ENCODE measurements at places on chromosomes 7 and 10.

DNA sequence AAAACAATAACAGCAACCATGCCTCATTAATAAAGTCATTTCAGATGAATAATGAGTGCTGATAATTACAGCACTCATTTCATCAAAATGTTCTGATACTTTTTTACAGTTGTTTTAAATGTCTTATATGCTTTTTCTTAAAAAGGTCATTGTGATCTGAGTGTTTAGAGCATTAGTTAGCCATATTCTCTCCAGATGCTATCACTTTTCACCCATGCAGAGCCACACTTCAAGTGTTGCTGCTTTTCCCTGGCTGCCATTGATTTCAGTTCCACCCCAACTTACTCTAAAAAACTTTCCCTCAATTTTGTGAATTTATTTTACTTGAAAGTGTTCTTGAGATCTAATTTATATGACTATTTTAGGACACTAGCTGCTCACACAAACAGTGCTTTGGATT lies 41.8 kb downstream of the NUP205 start:
- no peaks in the 10 kb centered on the region for H3K4me1 ChIP-seq
- peaks cover 5% of the 10 kb centered on the region for H3K36me3 ChIP-seq
- H3K27ac ChIP-seq: no peak overlapping the region
- DNase-seq: no peak
- no peaks in the 10 kb centered on the region for H3K27me3 ChIP-seq
- no peak overlapping the region for H3K4me3 ChIP-seq

- peaks cover 6% of the 10 kb centered on the region for H3K27me3 ChIP-seq
- H3K36me3 ChIP-seq: no peaks in the 10 kb centered on the region
- H3K27ac ChIP-seq: no peak overlapping the region
- no peaks in the 10 kb centered on the region for H3K4me1 ChIP-seq
Observed at GRCh38 chr10:49118430-49119074, 3.2 kb upstream of the VSTM4 start.

DNA sequence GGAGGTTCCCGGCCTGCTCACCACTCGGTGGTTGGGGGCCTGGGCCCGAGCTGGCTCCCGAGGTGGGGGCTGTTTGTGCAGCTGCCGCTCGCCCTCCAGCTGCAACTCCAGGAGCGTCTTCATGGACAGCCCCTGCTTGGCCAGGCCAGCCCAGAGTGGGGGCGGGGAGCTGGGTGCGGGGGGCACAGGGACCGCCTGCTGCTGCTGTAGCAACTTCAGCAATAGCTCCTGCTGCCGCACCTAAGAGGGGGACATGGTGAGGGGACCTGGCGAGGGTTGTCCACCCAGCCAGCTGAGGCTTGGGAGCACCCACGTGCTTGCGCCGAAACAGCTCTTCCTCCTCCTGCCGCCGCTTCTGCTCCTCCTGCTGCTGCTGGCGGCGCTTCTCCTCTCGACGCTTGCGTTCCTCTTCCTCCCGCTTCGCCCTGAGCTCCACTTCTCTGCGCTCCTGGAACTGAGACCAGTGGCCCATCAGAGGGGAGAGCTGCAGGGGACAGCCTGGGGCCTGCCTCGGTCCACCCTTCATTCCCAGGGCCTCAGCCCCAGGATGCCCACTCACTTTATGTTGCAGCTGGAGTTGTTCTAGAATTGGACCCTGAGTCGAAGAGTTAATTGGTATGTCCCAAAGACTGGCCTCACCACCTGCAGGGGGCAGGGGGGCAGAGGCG lies 9.6 kb downstream of the GNB2 start:
- no peak for DNase-seq
- H3K36me3 ChIP-seq: peaks cover 47% of the 10 kb centered on the region
- H3K4me3 ChIP-seq: no peak overlapping the region

DNA sequence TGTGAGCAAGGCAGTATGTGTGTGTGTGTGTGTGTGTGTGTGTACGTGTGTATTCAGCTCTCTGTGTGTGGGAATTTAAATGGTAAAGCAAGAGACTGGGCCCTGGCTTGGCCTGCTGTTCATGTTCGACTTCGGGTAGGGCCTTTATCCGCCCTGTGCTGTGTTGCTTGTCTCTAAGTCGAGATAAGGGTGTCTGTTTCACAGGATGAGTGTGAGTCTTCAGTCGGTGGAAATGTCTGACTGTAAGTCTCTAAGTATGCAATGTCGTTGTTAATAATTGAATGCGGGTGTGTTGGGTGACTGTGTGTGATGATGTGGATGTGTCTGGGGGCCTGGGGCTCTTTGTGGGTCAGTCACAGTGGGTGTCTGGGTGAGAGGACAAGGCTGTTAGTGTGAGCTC lies 34.8 kb downstream of the HIF1AN start:
- no peak overlapping the region for H3K4me3 ChIP-seq
- H3K4me1 ChIP-seq: no peaks in the 10 kb centered on the region
- no peak for DNase-seq
- no peaks in the 10 kb centered on the region for H3K36me3 ChIP-seq
- H3K27me3 ChIP-seq: peaks cover 37% of the 10 kb centered on the region

GRCh38 chr7:31052487-31052840 lies 356 bp downstream of the ADCYAP1R1 start:
- H3K36me3 ChIP-seq: no peaks in the 10 kb centered on the region
- peaks cover 23% of the 10 kb centered on the region for H3K27me3 ChIP-seq
- no peaks in the 10 kb centered on the region for H3K4me1 ChIP-seq
- H3K4me3 ChIP-seq: no peak overlapping the region
- DNase-seq: no peak
- no peak overlapping the region for H3K27ac ChIP-seq

GRCh38 chr7:28362812-28363211 lies 49.5 kb upstream of the CREB5 start:
- H3K27ac ChIP-seq: no peak overlapping the region
- peaks cover 9% of the 10 kb centered on the region for H3K4me1 ChIP-seq
- H3K36me3 ChIP-seq: no peaks in the 10 kb centered on the region
- H3K4me3 ChIP-seq: no peak overlapping the region
- no peak for DNase-seq

- H3K4me3 ChIP-seq: no peak overlapping the region
- no peak overlapping the region for H3K27ac ChIP-seq
- H3K4me1 ChIP-seq: no peaks in the 10 kb centered on the region
- peak; percentile 37 for DNase-seq
- no peaks in the 10 kb centered on the region for H3K36me3 ChIP-seq
Observed at GRCh38 chr10:71285180-71285545, 33.9 kb upstream of the SLC29A3 start.

All from fibroblast of lung (primary cell).